ENCODE measurements at places on chromosomes 4 and X.

GRCh38 chrX:118823263-118824172 is at the start of gene ZCCHC12:
Gene ZCCHC12 (plus strand): TSS chrX:118823824. CDS start chrX:118825245, 1,421 bp downstream.
- peak; percentile 5 for DNase-seq

DNA sequence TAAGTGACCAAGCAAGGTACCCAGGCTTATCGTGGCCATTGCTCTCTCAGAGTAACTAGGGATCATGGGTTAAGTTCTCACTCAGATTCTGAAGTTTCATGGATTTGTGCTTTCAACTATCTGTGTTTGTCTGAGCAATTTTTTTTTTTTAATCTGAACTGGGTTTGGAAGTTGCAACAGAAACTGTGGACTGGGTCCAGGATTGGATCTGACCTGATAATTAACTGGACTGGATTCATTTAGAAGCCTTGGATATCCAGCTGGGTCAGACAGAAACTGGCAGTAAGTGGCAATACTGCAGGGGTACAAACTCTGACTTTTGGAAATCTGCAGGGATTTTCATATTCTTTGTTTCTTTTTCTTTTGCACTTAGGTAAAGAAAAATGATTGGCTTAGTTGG is 38.7 kb upstream of the FGF2 start:
- DNase-seq: no peak

GRCh38 chr4:151629097-151629783 is 131.6 kb downstream of the GATB start:
- no peak for DNase-seq

DNA sequence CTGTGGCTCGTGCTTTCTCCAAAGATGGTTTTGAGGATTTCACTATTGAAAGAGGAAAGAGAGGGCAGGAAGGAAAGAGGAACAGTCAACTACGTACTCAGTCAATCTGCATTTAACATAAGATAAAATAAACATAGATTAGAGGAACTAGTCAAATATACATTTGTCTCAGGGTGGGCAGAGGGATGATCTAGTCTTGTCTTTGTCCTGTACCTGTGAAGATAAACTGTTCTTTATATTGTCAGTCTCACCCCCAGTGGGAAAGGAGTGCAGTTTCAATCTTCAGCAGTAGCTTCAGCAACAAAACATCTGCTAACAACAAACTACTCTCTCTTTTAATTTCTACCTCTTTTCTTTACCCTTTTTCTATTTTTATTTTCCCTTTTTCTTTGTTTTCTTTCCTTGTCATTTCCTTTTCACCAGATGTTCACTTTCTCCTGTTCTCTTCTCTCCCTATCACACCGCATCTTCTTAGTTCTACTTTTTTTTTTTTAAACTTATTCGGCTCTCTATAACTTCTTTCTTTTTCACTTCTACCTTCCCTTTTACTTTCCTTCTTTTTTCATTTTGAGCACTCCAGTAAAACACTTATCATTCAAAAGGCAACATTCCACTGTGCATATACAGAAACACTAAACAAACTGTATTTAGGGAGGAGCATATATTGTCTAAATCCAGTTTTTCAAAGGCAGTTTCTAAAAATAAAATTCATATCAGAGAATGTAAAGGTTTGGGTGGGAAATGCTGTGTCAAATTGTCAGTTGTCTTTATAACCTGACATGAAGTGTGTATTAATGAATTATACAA is 51.4 kb upstream of the GUCY1A1 start:
- DNase-seq: no peak

- DNase-seq: peak; percentile 6
Measured at GRCh38 chr4:4387531-4388310, 819 bp downstream of the NSG1 start.

- no peak for DNase-seq
Measured at GRCh38 chrX:54087661-54088060, 43.4 kb upstream of the PHF8 start.

GRCh38 chr4:138688408-138689085 is 327.0 kb upstream of the NOCT start:
- DNase-seq: no peak

DNA sequence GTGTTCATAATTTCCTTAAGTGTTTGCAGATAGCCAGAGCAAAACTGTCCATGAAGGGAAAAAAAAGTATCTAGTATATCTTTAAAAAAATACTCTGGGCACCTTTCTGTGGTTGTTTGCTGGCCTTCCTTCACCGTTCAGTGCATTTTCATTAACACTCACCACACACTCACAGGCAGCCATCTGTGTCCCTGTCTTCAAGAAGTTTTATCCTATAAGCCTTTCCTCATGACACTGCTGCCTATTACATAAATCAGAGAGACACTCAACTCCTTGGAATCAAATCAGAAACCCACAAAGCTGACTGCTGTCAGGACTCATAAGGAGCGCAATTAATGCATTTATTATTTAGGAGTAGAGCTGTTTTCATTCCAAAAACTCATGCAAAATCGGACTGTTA is 1720.2 kb downstream of the PCDH7 start:
- no peak for DNase-seq

- DNase-seq: no peak
Measured at GRCh38 chrX:100340491-100341141, 69.5 kb downstream of the PCDH19 start.

GRCh38 chr4:147823130-147823529 is 91.2 kb downstream of the ARHGAP10 start:
- no peak for DNase-seq

GRCh38 chrX:28126886-28127285 is 145.6 kb upstream of the DCAF8L1 start:
- DNase-seq: no peak

DNA sequence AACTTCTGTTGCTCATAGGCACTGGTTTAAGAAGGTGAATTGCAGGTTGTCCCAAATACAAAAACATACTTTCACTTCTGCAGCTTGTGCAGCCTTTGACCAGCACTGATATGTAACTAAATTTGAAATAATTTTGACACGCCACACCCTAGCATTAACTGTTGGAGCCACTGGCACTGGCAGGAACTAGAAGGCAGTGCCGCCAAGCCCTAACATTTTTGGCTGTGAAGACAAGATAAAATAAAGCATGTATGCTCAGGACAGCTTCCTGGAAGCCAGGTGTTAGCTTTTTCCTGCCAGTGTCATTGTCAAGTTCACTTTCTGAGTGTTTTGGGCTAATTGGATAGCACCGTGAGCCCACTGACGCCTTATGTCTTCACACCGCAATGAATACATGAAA is 65.3 kb upstream of the FBXW7 start:
- no peak for DNase-seq

DNA sequence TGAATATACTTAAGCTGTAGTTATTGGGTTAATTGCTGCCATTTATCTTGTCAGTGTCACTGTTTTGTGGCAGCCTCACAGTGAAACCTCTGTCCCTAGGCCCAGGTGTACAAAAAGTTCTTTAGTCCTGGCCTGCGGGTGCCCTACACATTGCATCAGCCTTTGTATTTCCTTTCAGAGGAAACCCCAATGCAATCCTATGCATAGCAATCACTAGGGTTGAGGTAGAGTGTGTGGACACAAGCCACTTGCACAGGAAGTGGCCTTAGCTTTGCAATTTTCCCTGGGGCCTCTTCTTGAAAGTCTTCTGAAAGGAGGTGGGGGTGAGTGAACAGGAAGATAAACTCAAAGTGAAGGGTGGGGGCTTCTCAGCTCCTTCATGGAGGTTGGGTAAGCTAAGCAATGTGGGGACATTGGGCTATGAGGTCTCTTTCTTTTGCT is 27.8 kb downstream of the VSIG4 start:
- no peak for DNase-seq

- no peak for DNase-seq
Measured at GRCh38 chr4:73034896-73035295, 34.6 kb downstream of the COX18 start.

DNA sequence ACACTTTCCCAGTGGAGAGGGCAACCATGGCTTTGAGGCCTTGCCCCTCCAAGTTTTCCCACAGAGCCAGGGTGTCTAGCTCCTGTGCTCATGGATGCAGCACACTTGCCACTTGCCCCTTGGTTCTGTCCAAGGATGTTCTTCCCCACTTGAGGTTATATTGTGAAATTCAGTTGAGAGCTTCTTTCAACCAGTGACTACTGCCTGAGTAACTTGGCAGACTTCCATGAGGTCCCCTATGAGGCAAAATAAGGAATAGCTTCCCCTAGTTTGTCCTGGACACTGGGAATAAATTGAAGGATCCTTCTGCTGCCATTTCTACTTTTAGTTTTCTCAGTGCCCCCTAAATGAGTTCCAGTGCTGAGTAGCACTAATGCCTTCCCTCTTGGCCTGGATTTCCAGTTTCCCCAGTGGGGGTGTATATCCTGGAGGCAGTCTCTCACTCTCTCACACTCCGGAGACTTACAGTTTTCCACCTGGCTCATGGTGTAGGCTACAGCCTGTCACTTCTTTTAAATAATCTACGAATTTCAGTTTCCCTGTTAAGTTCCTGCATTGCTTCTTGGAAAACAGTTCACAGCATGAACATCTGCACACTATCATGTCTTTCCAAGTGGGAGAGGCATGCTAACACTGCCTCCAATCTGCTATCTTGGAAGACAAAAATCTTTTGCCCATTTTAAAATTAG is 36.4 kb upstream of the ADH4 start:
- no peak for DNase-seq

DNA sequence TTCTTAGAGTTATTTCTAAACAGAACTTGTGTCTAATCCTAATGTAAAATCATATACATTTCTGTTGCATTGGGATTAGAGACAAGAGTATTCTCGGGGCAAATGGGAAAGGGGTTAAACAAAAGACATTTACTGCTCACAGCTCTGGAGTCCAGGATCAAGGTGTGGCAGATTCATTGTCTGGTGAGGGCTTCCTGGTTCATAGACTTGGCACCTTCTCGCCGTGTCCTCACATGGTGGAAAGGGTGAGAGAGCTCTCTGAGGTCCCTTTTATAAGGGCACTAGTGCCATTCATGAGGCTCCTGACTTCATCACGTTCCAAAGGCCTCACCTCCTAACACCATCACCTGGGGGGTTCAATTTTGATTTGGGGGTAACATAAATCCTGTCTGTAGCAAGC is 90.3 kb upstream of the PRKX start:
- DNase-seq: no peak

DNA sequence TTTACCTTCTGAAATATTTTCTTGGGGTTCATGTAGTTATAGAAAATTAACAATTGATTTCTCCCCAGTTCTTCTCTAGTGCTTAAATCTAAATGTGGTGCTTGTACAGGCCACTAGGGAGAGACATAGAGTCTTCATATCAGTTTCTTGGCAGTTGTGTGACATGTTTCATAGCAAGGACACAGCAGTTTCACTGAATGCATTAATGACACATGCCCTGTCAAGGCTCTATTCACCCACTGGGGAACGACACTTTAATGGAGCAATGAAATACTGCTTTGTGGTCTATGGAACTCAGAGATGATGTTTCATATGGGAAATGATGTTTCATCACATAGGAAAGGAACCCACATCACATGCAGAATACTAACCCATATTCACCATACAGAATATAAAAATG is 2.8 kb downstream of the VEGFC start:
- no peak for DNase-seq

GRCh38 chr4:2794486-2795299 is 1.8 kb downstream of the SH3BP2 start:
- no peak for DNase-seq

DNA sequence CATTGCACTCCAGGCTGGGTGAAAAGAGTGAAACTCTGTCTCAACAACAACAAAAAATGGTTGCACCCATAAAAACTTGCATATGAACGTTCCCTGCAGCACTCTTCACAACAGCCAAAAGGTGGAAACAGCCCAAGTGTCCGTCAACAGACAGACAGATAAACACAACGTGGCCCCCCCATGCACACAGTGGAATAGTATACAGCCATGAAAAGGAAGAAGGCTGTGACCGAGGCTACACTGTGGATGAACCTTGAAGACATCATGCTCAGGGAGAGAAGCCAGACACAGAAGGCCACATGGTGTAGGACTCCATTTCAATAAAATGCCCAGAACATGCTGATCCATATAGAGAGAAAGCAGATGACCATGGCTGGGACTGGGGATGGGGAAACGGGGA is 33.5 kb upstream of the ASMTL start:
- no peak for DNase-seq

DNA sequence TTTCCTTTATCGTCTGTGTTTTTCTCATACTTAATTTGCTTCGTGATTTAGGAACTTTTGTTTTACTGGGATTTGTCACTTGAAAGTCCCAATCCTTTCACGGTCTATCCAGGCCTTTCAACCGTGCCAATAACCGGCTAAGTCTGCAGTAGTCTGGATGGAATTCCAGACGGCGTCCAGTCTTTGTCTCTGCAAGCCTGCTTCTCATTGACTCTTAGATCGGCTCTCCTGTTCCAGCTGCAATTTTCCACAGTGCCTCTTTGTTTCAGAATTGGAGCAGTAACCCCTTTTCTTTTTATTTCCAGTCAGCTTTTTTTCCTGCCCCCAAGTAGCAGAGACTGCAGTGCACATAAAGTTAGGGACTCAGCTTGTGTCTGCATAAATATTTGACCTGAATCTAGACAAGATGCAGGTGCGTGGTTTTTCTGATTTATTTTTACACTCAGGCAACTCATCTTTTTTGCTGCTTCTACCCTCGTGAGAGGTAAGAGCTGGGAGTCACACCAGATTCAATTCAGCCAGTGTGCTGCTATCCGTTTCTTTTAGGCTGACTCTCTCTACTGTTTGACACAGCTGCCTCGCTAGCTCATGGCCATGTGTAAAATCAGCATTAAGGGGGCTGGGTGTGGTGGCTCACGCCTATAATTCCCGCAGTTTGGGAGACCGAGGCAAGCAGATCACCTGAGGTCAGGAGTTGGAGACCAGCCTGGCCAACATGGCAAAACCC is 37.4 kb upstream of the DHRSX start:
- no peak for DNase-seq

- DNase-seq: no peak
Measured at GRCh38 chr4:182604161-182604622, 313.0 kb downstream of the DCTD start.

DNA sequence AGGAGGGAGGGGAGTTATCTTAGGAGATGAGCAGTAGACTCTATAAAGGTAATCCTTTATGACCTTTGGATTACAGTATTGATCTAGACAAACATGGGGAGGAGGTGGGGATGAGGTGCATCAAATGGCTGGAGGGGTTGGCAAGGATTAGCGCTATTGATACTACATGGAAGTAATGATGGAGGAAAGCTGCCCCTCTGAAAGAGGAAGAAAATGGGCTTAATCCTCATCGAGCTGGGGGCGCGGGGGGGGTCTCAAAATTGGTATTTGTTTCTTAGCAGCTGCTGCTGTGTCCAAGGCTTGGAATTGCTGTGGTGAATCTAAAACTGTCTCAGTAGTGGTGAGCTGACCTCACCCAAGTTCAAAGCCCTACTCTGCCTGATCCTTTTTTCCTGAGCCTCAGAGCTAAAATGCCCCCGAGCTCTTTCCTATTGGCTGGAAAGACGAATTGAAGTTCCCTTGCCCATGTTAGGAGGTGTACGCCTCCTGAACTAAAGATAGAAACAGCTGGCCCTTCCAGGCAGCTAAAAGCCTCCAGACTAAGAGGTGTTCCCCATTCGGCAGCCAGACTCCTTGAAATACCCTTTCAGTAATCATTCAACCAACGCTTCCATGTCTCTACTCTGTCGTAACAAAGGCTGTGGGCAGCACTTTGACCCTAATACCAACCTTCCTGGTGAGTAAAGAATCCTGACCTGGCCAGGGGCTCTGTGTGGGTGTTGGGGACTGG is at the start of gene ITGB1BP2:
ITGB1BP2 (plus strand) TSS at position 556 of the 730 bp plus-strand sequence; CDS start at position 613, 57 bp downstream.
- DNase-seq: no peak

GRCh38 chrX:10506781-10507180 is 113.6 kb downstream of the MID1 start:
- DNase-seq: no peak

GRCh38 chr4:170242471-170242870 is 152.7 kb upstream of the AADAT start:
- no peak for DNase-seq

Measured in activated gamma-delta T cell treated with anti-CD3 and anti-CD28 coated beads, Interleukin-2, amount 50 U/mL, for 16 hours (primary cell).